ENCODE measurements at places on chromosomes 7 and 10.

- DNase-seq = no peak
These were observed 135.2 kb upstream of the C1QL3 start for GRCh38 chr10:16656895-16657294.

GRCh38 chr7:35623381-35623780 lies 71.6 kb downstream of the HERPUD2 start:
- no peak for DNase-seq

DNA sequence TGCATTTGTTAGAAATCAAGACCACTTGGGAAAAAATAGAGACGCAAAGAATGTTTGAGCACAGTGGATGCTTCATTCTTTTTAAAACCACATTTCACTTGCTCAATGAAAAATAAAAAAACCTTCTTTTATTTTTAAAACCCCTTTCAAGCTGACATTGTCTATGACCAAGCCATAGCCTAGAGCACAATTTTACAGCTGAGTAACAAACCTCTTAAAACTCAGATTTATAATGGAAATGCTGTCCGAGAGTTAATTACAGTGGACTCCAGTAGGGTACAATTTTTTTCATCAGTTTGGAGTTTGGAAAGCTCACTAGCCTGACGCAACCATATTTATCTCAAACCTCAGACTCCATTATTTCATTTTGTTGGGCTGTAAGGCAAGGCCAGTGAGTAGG lies 116.3 kb downstream of the RNLS start:
- no peak for DNase-seq

DNA sequence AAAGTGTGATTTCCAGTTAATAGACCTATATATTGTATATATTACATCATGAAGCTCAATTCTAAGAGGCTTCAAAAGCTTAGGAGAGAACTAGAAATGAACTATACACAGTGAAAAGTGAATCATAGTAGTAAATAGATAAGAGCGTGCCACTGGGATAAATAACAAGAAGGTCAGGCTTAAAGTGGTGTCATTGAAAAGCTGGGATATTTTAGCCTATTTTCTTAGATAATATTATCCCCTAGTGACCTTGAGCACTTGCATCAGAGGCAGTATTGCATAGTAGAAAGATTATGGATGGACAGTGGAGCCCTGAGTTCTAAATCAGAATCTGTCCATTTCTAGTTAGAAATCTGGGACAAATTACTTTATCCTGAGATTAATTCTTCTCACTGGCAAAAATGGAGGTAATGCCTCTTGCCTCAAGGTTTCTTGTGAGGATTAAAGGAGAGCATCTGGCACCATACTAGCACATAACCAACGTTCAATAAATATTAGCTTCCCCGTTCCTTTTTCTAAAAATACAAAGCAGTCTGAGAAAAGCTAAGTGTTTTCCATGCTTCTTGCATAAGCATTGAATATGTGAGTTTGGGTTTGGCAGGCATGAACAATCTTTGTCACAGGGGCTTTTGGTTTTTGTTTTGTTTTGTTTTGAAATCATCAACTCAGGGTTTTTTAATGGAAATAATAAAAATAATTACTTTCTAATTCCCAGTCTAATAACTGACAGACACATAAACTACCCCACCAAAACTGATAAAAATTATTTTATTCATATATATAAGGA lies 27.3 kb upstream of the MACC1 start:
- DNase-seq = no peak

DNA sequence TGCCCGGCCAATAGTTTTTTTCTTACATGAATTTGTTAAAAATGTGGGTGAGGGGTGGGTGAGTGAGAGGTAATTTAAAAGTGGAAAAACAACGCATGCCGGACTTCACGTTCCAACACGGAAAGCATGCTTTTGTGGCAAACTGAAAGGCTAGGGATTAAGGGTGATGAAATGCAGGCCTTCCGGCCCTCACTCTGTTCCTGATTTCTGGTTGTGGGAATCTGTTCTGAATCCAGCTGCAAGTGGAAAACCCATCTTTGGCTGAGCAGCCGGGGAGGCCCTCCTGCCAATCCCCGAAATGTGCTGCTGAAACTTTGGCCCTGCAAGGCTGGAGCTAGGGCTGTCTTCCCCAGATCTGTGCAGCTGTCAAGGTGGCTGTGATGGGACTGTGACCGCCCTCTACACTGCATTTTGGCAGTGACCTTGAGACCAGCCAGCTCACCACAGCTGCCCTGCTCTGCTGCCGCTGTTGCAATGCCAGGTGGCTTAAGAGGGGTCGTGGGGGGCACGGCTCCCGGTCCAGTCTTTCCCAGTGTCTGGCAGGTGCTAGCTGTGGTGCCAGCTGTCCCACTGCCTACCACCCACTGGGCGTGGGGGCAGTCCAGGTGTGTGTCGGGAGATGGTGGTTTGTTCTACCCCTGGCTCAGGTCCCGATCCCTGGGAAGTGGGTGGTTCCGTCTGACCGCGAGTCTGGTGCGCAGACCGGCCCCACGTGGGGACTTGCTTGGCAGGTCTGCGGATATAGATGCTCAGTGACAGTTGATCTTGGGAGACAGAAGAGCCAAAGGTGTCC lies 39.0 kb downstream of the TET1 start:
- no peak for DNase-seq

- no peak for DNase-seq
These were observed 81.1 kb upstream of the TMEM72 start for GRCh38 chr10:44830022-44830421.

DNA sequence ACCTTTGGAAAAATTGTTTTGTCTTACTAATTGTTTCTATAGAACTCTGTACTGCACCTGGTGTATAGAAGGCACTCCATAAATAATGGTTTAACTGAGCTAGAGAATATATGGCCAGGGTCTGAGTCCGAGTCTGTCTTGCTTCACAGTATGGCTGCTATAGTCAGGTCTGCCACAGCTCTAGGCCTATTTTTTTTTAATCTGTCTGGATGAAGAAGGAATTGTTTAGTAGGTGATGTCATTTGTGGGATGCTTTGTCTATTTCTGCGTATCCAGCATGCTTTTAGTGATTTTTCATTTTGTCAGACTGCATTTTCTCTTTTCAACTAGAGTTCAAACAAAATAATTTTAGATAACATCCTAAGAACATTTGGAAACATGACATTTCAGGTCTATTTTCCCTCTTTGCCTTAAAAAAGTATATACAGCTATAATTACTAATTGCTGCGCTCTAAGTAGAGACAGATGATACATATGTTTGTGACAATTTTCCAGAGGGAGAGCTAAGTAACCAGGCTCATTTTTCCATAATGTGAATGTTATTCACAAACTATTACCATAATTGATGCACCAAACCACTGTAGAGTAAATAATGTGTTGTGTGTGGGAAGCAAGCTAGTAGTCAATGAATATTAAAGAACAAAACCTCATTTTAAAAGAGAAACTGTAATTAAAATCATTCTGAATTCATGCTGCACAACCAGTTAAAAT lies 361.7 kb downstream of the AUTS2 start:
- no peak for DNase-seq

GRCh38 chr10:131683941-131684340 lies 216.9 kb upstream of the PPP2R2D start:
- DNase-seq = no peak

GRCh38 chr10:75377869-75378268 lies 23.7 kb downstream of the ZNF503 start:
- no peak for DNase-seq
